ENCODE measurements at places on chromosomes 3 and 15.

GRCh38 chr3:118229196-118229595 lies 805.5 kb downstream of the IGSF11 start:
- no peak for DNase-seq

- no peak for DNase-seq
Observed at GRCh38 chr3:138202945-138203701, 16.0 kb downstream of the ARMC8 start.

DNA sequence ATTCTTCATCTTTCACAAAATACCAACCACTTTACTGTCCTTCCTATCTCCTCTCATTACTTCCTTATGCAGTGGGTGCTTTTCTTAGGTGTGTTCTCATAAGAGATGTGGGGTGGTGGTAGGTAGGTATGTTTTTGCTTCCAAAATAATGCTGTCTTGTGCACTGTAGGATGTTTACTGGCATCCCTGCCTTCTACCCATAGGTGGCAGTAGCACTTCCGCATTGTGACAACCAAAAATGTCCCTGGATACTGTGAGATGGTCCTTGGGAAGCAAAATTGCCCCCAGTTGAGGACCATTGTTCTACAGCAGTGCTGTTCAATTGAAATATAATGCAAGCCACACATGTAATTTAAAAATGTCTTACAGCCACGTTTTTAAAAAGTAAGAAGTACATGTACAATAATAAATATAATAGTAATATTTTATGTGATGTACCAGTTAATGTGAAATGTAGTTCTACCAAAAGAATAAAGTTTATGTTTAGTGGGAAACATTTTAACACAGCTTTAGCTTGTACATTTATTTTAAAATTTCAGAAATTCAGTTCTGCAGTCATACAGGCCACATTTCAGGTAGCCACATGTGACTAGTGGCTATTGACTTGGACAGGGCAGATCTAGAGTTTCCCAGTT lies 75.2 kb downstream of the NEO1 start:
- no peak for DNase-seq

- no peak for DNase-seq
Observed at GRCh38 chr3:194194051-194194756, 58.3 kb downstream of the HES1 start.

- DNase-seq: no peak
Observed at GRCh38 chr3:99384596-99384995, 253.8 kb upstream of the COL8A1 start.

DNA sequence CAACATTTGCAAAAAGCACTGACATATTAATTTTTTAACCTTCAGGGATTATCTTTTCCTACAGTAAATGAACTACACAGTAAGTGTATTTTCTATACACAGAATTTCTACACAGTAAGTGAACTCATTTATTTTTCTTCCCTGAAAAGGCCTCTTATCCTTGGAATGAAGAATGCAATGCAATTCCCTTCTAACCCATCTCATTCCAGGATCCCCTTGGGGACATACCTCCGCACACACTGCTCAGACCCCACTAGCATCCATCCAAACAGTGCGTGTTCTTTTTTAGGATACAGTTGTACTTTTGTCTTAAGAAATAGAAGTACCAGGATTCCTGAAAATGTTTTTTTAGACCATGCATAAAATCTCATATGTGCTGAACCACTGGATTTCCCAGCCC lies 152.8 kb downstream of the UACA start:
- DNase-seq: no peak

DNA sequence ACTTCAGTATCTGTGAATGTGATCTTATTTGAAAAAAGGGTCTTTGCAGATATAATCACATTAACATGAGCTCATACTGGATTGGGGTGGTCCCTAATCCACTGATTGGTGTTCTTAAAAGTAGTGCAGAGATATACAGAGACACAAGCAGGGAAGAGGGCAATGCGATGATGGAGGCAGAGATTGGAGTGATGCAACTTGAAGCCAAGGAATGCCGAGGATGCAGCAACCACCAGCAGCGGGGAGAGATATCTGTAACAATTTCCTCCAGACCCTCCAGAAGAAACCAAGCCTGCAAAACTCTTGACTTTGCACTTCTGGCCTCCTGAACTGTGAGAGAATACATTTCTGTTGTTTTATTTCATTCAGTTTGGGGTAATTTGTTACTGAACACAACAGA lies 171.0 kb upstream of the MBNL1 start:
- no peak for DNase-seq

GRCh38 chr3:186178412-186178811 lies 69.5 kb upstream of the ETV5 start:
- DNase-seq: no peak

GRCh38 chr3:170732660-170733245 lies 137.2 kb downstream of the RPL22L1 start:
- DNase-seq: no peak

DNA sequence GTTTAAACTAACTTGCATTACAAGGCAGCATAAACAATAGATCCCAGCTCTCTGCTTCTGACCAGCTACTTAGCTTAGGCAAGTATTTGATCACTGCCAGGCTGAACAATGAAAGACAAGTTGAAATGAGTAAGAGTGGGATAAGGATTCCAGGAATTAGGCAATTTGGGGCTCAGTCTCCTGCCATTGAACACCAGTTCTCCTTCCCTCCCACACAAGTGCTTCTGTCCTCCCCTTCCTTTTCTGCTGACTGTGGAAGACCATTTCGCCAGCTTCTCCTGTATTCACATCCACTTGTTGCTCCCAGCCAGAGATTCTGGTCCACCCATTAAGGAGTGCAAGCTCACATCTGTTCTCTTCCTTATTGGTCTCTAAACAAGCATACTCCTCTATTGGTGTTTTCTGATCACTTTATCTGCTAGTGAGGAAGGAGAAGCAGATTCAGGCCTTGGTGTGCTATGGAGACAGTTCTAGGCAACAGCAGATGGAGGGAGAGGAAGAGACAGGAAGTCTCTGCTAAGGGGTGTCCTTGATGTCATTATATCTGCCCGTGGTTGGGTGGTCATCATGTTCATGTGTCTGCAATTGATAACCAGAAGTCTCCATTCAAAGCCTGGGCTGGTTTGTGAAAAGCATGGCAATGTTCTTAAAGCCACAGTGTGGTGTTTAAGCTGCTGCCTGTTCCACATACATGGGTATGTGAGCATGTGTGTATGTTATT lies 121.5 kb downstream of the PLCL2 start:
- DNase-seq: no peak

- no peak for DNase-seq
Observed at GRCh38 chr15:60803059-60803458, 324.1 kb upstream of the ICE2 start.

GRCh38 chr15:62498278-62498677 lies 333.2 kb upstream of the C2CD4B start:
- no peak for DNase-seq

GRCh38 chr3:189833266-189833665 lies 202.1 kb downstream of the TP63 start:
- no peak for DNase-seq

DNA sequence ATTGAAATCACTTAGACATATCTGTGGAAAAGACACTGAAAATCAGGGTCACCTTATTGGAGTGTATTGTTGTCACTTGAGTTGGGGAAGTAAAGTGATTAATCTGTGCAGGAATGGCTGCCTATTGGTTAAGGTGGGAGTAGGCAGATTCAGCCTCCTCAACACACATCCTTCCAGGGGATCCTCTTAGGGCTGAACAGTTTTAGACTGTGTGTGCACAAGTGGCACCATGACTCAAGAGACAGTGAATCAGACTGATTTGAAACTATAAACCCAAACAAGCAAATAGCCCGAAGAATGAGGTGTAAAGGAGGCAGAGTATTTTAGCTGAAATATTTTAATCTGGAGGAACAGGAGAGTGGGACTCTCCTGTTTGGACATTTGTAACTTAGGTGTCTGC lies 4.9 kb downstream of the ABHD17C start:
- no peak for DNase-seq

DNA sequence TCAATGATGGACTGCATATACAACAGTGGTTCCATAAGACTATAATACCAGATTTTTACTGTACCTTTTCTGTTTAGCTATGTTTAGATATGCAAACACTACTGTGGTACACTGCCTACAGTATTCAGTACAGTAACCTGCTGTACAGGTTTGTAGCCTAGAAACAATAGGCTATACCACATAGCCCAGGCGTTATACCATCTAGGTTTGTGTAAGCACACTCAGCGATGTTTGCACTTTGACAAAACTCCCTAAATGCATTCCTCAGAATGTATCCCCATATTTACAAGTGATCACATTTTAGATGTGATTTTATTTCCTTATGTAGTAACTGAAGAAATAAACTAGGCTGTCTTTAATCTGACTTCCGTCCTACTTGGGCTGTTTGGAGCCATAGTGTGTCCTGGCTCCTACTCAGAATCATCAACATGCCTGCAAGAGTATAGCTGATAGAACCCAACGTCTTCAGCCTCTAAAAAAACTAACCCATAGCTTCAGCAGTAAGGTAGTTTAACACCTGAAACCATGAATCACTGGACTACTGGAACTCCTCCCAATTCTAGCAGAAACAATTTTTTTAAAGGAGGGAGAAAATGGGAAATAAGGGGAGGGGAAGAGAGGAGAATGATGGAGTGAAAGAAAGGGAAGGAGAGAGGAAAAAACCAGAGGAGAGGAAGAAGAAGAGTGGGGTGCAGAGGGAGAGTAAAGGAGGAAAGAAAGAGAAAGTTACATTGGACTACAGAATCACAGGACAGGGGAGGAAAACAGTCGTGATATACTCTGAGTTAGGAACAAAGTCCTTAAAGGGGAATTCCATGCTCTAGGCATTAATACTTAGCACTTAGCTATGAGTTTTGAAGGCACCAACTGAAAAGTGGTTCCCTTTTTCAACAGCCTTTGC lies 67.7 kb upstream of the PLXND1 start:
- DNase-seq: no peak

GRCh38 chr3:69085168-69085832 lies 563 bp downstream of the ARL6IP5 start:
- no peak for DNase-seq

GRCh38 chr15:48802257-48802656 lies 8.6 kb downstream of the CEP152 start:
- DNase-seq: no peak

- DNase-seq: peak; percentile 97
Observed at GRCh38 chr3:127734754-127735473, 62.2 kb downstream of the ABTB1 start.

DNA sequence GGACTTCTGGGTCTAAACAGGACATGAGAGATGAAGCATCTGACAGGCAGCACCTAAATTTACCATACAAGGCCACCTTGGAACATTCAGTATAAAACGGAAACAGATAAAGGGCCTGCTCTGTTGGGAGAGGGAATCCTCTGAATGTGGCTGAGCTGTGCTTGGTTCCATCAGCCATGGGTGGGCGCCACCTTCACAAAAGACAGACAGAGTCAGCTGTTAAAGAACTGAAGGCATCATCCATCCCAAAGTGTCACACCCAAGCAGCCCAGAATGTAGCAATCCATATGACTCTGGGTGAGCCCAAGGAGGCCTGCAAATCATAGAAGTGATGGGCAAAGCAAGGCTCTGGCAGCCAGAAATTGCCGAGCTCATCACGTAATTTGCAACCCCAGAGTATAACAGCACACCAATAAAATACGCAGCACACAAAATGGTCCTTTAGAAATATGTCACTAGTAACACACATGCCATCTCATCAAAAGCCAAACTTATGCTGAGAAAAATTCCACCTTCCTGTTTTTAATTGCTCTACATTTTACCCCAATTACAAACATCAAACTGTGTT lies 24.8 kb upstream of the RBP1 start:
- DNase-seq: no peak

DNA sequence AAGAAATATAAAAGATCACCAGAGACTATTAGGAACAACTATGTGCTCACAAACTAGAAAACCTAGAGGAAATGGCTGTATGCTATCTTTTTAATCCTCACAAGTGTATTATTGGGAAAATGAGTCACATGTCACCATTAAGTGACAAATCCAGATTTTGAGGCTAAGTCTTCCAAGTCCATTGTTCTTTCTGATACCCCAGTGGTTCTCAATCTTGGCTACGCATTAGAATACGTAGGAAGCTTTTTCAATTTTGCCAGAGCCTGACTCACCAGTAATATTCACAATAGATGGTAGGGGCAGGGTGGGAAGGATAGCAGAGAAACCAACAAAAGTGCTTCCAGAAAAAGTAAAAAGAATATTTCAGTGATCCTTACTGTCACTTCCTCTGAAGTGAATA lies 117.0 kb downstream of the FILIP1L start:
- no peak for DNase-seq

DNA sequence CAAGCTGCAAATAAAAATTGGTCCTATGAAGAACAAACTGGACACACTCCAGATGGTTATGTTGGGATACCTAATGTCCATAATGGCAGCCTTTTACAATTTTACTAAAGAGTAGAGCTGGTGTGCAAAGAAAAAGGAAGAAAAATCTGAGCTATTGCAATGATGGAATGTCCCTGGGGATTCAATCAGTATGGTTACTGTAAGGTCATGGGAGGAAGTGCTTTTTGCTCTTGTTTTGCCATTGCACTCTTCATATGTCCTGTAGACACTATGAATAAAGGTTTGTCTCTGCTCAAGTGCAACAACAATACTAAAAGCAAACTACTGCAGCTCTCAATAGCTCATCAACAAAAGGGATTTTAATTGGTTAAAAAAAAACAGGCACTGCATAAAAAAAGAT lies 5.4 kb downstream of the PFN2 start:
- DNase-seq: no peak

- DNase-seq: no peak
Observed at GRCh38 chr3:59935025-59935424, 885.2 kb upstream of the CFAP20DC start.

- no peak for DNase-seq
Observed at GRCh38 chr3:111767756-111768445, 91.2 kb upstream of the PHLDB2 start.

DNA sequence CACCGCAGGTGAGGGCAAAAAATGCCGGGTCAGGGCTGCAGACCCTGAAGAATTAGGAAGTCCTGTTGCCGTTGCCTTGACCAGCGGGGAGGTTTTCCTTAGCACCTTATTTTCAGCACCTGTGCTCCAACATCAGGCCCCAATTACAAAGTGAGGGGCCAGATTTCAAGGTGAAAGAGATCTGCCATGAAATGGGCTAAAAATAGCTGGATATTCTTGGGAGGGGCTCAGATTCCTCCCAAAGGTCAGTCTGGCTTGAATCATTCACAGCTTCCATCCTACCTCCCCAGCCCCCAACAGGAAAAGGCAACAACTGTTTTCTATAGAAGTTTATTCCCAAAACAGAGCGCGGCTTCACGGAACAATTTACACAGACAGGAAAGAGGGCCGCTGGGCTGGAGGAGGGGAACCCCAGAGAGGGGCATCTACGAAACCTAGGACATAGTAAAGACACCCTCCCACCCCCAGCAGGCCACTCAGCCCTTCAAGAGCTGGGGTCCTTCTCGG lies 941 bp upstream of the SLC26A6 start:
- DNase-seq: no peak

DNA sequence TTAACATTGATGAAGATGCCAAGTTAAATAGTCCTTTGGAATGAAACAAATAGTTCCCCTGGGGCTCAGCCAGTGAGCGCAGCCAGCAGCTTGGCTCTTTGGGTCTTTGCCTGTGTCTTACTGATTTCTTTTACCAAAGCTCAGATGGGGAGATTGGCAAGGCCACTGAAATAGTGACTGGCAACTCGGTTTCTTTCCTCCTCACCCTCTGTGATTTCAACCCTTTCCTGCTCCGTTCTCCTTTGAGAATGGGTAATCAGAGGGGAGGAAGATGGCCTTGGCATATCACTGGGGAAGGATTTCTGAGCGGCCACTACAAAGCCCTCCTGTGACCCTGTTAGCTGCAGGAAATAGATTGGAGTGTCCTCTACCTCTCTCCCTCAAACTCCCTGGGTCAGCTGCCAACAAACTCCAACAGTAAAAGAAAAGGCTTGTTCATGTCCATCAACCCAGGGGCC lies 337.1 kb upstream of the LRRFIP2 start:
- DNase-seq: no peak

- no peak for DNase-seq
Observed at GRCh38 chr3:194387276-194387675, 11.8 kb downstream of the GP5 start.
